Activated CD4-positive, alpha-beta T cell treated with anti-CD3 and anti-CD28 coated beads, Interleukin-2, amount 10 ng/mL, durations not matched to agents 24 days and 14 days (primary cell): ENCODE measurements at places on chromosomes 5 and 9. TPM values are rescaled to one million over a fixed set of nuclear protein-coding genes. Genes with fewer than 3 reads are reported as not detected.

GRCh38 chr5:59760785-59761348 is 132.7 kb downstream of the PDE4D start:
- H3K27ac ChIP-seq, result no peak overlapping the region
- no peak overlapping the region for H3K4me3 ChIP-seq
- DNase-seq, result no peak
- peaks cover 5% of the 10 kb centered on the region for H3K4me1 ChIP-seq
- H3K27me3 ChIP-seq, result peaks cover 6% of the 10 kb centered on the region

DNA sequence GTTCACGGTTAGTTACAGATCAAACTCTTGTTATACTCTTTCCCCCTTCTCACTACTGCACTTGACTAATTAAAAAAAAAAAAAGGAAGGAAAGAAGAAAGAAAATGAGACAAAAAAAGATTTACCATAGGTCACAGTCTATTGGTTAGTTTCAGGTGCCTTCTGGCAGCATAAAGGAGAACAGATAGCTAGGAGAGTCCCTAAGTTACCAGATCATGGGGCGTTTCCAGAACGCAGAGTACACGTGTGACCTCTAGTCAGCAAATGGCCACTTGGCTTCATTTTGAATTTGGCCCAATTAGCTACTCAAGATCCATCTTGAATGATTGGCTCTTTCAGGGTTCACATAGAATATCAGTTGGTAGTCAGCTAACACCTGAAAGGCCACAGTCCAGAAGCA is 20.3 kb upstream of the TMEM171 start:
- H3K36me3 ChIP-seq, result no peaks in the 10 kb centered on the region
- no peak overlapping the region for H3K27ac ChIP-seq
- H3K4me3 ChIP-seq, result no peak overlapping the region
- no peaks in the 10 kb centered on the region for H3K4me1 ChIP-seq
- DNase-seq, result no peak
- H3K27me3 ChIP-seq, result peaks cover 9% of the 10 kb centered on the region

DNA sequence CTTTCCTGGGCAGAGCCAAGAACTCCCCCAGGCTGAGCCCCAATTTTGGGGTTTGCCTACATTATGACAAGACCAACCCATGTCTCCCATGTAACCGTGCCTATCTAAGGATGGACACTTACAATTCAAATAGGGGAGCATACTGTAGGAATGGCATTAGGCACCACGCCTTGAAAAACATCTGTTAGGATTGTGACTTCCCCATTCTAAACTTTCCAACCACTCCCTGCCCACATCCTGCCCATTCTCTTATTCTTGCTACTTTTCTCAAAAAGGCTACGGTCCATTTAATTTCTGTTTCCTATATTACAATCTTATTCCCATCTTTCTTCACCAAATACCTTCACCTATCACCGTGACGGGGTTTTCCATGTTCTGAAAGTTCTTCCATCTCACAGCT is 99.2 kb downstream of the LPAR1 start:
- no peak overlapping the region for H3K4me3 ChIP-seq
- no peaks in the 10 kb centered on the region for H3K27me3 ChIP-seq
- H3K36me3 ChIP-seq, result no peaks in the 10 kb centered on the region
- DNase-seq, result no peak
- H3K27ac ChIP-seq, result no peak overlapping the region
- H3K4me1 ChIP-seq, result no peaks in the 10 kb centered on the region

PCDHA1 gene
- not detected in 2 replicates for total RNA-seq
